ENCODE measurements at places on chromosomes 6 and 20. TPM values are rescaled to one million over a fixed set of nuclear protein-coding genes. Genes with fewer than 3 reads are reported as not detected.

DNA sequence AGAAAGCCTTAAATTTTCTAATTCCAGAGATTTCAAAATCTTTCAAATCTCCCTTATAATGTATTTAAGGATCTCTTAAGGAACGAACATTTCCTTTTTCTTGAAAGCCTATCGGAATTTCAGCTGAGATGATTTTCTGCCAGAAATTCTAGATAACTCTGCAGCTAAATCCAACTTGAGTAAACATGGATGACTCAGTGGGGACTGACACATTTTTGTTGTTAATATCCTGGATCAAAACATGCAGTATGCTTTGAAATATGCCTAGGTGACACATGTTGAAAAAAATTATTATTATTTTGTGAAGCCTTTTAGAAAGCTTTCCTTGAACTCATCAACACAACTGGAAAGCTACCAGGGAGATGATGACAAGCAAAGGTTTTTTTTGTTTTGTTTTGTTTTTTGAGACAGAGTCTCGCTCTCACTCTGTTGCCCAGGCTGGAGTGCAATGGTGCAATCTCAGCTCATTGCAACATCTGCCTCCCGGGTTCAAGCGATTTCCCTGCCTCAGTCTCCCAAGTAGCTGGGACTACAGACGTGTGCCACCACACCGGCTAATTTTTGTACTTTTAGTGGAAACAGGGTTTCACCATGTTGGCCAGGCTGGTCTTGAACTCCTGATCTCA, 140.1 kb upstream of the SNX9 start:
- DNase-seq: no peak

GRCh38 chr6:33607126-33607783, 13.9 kb upstream of the ITPR3 start:
- DNase-seq: no peak

DNA sequence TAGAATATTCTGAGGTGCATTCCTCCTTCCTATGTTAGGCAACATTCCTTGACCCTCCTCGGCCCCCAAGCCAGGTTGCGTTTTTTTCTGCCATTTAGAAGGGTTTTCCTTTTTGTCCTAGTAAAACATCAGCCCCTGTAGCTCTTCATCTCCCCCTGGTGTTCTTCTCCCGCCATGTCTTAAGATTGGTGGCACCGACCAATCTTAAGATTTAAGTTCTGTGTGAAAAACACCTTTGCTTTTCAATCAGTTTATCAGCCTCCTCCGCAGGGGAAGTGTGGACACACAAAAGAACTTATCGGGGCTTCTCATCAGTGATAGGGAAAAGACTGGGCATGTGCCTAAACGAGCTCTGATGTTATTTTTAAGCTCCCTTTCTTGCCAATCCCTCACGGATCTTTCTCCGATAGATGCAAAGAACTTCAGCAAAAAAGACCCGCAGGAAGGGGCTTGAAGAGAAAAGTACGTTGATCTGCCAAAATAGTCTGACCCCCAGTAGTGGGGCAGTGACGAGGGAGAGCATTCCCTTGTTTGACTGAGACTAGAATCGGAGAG, 719 bp upstream of the EDN1 start:
- peak; percentile 25 for DNase-seq

DNA sequence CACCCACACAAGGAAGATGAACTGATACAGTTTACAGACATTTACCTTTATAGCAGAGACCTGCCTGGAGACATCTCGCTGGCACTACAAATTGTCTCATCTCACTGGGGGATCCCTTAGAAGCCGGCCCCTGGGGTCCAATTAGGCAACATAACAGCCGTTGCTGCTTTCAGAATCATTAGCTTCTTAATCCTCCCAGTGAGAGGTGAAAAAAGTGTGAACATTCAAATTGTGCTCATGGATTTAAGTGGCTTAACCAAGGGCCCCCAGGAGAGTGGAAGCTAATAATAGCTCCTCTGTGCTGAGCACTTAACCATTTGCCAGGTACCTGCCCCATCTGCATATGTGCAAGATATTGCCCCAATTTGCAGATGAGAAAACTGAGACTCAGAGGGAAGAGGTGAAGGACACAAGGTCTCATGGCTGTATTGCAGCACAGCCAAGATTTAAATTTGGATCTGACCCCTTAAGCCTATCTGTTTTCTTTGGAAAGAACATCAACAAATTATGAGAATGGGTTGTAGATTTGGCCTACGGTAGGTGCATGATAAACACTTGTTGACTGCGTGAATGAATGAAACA, 101.0 kb downstream of the EYA2 start:
- no peak for DNase-seq

GRCh38 chr6:33508935-33509926, 54.9 kb downstream of the ZBTB9 start:
- no peak for DNase-seq

Gene SPATS1
- not detected for total RNA-seq

- DNase-seq: no peak
Measured at GRCh38 chr6:133377219-133377618, 136.1 kb downstream of the EYA4 start.

Gene RGL2
- 68.8 TPM for total RNA-seq

- DNase-seq: no peak
Measured at GRCh38 chr20:53004267-53004813, 32.2 kb downstream of the TSHZ2 start.

- DNase-seq: no peak
Measured at GRCh38 chr20:4006640-4007039, 8.7 kb downstream of the RNF24 start.

DNA sequence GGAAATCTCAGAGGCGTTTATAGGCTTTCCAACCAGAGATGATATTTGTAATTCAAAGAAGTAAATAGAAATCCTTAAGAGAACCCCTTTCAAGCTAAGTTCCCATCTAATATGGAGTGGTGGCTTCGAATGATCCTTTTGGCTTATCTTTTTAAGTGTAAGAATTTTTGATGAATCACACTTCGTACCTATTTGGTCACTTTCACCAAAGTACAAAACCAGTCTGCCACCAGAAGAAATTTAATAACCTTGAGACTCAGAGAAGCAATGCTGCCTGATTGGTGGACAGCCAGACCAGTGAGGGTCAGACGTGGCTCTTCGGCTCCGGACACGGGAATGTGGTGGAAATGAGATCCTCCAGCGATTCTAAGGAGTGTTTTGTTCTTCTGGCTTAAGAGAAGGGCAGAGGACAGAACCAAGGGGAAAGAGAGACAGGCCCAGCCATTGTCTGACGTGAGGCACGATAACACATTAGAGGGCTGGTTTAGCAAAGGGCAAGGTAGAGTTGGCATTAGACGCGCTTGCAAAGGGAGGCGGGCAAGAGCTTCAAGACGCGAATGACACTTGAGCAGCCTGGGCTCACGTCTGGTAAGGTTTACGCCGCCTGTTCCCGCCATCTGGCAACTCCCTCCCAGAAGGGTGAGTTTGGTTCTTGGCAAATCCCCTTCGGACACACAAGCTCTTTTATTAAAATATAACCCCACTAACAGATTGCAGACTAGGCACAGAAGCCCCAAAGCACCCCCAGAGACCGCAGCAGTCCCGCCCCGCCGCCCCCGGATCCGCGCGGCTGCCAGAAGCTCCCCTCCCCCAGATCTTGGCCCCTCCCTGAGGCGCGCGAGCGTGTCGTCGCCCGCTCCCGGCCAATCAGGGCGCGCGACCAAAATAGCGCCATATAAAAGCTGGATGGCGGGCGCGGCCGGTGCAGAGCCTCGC, 50.0 kb upstream of the EZR start:
- no peak for DNase-seq

DNA sequence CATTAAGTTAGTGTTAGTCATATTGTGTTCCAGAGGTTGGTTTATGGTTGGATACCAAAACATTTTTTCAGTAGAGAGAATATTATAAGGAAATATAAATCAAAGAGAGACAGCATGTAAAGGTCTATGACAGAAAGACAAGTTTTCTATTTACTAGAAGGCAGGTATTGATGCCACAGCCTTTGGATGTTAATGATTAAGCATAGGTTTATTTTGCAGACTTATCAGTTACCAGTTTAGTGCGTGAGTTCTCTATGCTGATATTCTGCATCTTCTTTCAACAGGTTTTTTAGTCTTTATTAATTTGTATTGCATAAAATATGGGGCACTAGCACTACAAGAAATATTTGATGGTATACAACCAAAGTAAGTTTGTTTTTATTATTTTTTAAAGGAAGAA, 45.6 kb downstream of the CSE1L start:
- DNase-seq: no peak

DNA sequence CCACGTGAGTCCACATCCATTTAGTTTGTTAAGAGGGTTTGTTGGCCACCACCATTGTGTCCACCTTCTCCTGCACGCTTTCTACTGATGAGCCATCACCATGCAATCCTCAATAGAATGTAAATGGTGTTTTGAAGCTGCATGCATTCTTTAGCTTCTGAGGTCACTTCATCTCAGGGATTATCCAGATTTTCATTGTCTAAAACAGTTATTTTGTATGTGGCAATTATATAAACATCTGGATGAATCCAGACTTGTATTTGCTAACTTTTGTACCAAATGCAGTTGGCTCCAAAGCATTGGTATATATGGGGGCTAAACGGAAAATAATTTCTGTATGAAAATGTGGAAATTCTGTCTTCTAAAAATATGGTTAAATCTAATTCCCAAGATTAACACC, 231.2 kb upstream of the ARID1B start:
- DNase-seq: no peak

Gene CALHM4
- not detected for total RNA-seq

DNA sequence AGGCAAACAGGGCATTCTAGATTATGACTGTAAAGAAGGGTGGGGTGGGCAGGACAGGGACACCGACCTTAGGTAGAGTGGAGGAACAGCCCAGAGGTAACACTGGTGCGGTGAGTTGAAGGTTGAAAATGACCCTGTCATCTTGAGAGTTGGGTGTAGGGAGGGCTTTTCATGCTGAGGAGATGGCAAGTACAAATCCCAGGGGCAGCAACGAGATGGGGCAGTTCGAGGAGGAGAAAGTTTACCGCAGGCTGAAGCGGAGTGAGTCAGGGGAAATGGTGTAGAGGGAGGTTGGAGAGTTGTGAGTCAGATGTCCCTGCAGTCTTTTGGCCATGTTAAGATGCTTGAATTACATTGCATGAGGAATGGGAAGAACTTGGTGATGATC, 101.1 kb downstream of the HIVEP1 start:
- no peak for DNase-seq

DNA sequence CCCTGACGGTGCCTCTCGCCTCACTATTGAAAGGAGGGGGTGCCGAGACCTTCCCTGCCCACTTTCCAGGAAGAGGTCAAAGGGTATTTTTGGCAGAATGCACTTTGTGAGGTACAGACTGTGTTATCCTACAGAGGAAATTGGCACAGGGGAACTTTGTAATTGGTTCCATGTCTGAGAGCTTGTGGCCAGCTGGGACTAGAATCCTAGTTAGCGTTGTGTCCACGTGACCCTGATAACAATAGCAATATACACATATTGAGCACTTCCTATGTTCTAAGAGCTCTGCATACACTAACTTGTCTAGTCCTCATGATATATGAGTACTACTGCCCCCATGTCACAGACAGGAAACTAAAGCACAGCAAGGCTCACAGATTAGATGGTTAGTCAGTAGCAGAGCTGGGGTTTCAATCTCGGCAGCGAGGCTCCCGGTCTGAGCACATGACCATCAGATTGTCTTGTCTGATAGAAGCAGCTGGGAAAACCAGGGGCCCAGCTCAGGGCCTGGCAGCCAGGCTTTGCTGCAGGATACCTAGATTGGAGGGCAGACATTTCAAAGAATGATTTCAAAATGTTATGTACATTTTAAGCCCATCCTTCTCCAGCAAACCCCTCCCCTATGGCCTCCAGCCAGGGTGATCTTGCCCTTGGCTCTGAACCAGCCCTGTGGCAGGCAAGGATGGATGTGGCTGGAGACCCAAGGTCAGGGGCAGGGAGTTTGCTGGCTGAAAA, 1.4 kb downstream of the MAPK13 start:
- DNase-seq: peak; percentile 35

Gene HLA-DPB1
- 78.9 TPM for total RNA-seq

- DNase-seq: no peak
Measured at GRCh38 chr20:61014491-61014890, 237.6 kb upstream of the CDH4 start.

Gene COL12A1
- 0.95 TPM for total RNA-seq

Gene SCRT2
- not detected for total RNA-seq

Gene JAG1
- total RNA-seq: 0.48 TPM

DNA sequence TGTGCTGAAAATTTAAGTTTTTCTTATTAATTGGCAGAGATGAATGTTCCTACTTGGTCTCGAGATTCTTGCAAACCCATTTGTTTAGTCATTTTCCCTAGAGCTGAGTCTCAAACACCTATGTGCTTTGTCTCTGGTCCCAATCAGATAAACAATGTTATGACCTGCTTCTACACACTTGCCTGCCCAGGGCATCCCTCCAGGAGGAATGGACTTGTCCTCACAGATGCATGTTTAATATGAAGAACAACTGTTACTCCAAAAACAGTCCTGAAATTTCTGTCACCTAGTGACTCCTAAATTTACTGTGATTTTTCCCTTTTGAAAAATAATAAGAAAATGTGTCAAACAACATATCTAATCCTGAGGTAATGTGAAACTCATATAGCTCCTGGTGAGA, 43.7 kb downstream of the HDGFL1 start:
- no peak for DNase-seq

Gene IL20RA
- total RNA-seq: not detected

DNA sequence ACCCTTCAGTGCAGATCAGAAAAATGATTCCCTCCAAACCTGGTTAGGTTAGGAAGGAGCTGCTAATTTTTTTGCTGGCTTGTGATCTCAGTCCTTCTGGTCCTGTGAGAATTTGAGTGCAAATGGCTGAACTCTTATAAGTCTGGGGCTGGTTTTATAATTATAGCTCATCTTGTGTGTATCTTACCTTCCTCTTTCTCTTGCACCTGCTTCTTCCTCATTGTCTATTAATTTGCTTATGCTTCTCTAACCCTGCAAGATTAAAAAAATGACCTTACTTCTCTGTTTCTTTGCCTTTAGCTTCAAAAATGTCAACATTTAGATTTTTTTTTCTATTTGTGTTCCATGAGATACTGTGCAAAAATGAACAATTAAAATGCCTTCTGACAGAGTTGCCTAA, 576.2 kb downstream of the DHX35 start:
- no peak for DNase-seq

DNA sequence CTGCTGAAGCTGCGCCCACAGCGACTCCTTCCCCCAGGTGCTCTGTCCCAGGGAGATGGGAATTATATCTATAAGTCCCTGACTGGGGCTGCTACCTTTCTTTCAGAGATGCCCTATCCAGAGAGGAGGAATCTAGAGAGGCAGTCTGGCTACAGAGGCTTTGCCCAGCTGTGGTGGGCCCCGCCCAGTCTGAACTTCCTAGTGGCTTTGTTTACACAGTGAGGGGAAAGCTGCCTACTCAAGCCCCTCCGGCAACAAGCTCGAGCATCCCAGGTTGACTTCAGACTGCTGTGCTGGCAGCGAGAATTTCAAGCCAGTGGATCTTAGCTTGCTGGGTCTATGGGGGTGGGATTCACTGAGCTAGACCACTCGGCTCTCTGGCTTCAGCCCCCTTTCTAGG, 152.5 kb upstream of the MAP3K7 start:
- no peak for DNase-seq

Gene SLC22A2
- not detected for total RNA-seq

Gene FKBP1C
- total RNA-seq: 0.35 TPM

DNA sequence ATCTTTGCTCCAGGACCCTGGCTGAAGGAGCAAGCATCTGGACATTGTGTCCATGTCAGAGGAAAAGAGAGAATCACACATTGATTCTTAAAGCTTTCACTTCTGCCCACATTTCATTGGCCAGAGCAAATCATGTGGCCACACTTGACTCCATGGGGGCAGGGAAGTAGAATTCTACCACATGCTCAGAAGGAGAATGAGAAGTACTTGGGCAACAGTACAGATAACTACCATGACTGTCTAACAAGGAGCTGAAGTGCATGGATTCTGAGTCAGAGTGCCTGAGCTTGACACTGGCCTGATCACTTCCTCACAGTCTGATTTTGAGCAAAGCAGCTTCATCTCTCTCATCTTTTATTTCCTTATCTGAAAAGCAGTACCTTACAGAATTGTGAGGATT, 38.6 kb downstream of the GHRH start:
- DNase-seq: no peak

All from T-cell (primary cell).